Tibial nerve (tissue), 4 donors: ENCODE measurements at places on chromosomes 7 and 10.

DNA sequence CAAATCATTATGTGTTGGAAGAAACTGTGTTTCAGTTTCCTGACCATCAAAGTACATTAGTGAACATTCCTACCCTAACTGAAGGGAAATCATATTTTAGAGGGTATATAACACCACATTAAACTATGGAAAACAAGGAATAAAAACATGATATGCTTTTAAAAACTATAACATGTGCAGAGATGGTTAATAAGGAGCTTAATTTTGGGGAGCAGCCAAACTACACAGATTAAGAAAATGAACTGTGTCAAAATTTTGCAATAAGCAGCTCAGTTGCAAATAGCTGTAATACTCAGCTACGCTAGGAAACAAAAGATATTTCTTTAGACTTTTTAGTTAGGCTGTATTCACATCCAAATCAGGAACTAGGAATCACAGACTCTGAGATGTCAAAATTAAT is 1115.7 kb upstream of the CELF2 start:
- DNase-seq = no peak

- no peak for DNase-seq
These were observed 2.4 kb upstream of the ZNF33B start for GRCh38 chr10:42640610-42641229.

DNA sequence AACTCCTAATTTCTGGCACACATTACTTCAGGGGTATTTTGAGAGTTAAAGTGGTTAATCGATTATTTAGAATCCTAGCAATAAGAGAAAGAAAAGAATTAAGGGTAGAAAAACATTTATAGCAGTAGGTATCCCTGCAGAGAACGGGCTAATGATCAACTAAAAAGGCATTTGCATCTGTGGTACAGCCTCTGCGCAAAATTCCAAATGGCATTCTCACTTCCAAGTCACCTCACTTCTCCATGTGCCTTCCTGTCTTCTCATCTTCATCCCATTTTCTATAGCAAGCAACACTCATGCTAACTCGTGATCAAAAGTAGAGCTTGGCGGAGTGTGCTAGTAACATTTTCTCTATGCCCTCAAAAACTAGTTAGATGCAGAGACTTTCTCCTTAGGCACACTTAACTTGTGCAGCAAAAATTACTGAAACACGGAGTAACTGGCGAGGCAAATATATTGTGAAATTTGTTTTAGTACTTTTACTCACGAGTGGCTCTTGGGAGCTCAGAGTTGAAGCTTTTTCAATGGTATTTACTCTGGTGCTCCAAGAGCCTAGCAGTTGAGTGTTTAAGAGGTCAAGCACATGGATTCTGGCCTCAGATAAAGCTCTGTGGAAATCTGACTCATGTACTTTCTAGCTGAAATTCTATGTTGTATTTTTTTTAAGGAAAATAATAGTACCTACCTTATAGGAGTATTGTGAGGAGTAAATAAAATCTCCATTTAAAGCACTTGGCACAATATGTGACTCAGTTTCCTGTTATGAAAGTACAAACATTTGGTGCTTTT is 65.1 kb downstream of the MET start:
- DNase-seq = no peak

GRCh38 chr7:149728491-149729375 is 44.7 kb downstream of the ZNF467 start:
- DNase-seq = no peak

GRCh38 chr10:2992401-2993198 is 74.7 kb upstream of the PFKP start:
- no peak for DNase-seq

DNA sequence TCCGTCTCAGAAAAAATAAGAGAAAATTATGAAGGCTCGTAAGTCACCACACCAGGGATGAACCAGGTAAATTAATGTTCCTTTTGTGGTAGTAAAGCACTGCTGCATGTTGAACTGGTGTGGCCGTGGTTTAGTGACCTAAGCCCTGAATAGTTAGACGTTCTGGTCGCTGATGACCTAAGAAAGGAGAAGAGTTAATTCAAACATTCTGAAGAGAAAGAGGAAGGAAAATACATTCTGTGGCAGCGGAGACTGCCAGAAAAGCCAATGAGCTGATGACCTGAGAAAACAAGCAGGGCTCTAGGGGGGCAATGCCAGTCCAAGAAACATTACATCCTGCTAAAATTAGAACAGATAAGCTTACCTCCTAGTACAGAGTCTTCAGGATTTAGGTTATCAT is 17.5 kb downstream of the DNAJC9 start:
- DNase-seq = no peak

GRCh38 chr7:102101111-102101551 is 185.5 kb upstream of the SH2B2 start:
- DNase-seq = no peak

DNA sequence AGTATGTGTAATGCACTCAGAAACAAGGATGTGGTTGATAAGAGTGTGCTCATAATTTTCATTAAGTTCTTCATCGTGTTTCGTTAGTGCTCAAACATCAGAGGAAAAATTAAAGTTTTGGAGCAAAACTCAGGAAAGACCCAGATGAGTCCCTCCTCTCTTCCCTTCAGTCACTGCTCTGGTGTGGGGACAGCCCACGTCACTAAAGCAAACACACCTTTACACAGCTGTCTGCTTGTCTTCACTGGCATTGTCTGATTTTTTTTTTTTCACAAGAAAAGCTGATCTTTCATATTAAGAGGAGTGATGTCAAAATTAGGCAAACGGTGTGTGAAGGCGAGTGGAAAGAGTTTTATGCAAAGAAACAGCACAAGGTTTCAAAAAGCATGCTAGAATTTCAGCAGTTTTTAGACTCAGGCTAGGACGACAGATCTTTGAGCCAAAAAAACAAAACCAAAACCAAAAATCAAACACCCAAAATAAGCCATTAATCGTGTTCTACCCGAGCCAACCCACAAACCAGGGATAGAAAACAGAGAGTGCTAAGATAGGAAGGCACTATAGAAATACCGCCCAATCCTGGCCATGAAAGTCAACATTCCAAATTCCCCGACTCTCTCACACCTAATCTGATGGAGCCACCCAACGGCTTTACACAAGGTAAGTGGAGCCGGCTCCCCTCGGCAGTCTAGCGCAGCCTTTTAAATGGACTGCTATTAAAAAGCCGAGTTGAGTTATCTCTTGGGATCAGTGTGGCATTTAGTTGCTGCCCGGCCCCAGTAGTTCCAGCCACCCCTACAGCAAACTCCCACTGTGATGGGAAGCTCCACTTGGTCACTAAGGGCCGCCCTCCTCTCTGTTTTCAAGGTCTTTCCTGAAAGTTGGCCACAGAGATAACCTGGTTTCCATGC is 27.9 kb upstream of the GATA3 start:
- no peak for DNase-seq

DNA sequence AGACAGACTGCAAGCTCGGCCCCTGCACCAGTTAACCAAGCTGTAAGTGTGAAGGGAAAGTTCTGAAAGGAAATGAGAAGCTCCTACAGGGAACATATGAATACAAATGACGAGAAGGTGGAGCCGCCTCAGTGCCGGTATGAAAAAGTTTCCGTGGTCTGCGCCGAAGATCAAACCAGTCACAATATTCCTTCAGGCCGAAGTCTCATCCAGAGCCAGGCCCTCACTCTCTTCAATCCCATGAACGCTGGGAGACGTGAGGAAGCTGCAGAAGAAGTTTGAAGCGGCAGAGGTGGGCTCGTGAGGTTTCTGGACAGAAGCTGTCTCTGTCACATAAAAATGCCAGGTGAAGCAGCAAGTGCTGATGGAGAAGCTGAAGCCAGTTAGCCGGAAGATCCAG is 71.9 kb downstream of the CFAP46 start:
- peak; percentile 2 for DNase-seq

DNA sequence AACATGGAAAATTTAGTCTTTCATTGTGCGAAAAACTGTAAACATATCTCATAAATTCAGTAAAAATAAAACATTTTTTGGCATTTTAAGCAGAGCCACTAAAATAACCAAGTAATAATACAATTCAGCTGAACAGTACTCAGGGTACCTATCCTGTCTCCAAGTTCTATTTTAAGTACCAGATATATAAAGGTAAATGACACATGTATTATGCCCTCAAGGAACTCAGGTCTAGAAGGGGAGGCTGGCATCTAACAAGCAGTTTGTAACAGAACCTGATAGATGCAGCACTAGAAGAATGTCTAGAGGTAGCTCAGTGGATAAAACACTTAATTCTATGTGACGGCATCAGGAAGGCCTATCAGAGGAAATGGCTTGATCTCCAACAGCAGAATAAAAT is 112.2 kb downstream of the CRPPA start:
- no peak for DNase-seq

GRCh38 chr10:80168162-80168511 is 35.6 kb downstream of the PLAC9 start:
- no peak for DNase-seq

- DNase-seq = peak; percentile 66
These were observed 162.9 kb downstream of the GRK5 start for GRCh38 chr10:119370111-119370741.

DNA sequence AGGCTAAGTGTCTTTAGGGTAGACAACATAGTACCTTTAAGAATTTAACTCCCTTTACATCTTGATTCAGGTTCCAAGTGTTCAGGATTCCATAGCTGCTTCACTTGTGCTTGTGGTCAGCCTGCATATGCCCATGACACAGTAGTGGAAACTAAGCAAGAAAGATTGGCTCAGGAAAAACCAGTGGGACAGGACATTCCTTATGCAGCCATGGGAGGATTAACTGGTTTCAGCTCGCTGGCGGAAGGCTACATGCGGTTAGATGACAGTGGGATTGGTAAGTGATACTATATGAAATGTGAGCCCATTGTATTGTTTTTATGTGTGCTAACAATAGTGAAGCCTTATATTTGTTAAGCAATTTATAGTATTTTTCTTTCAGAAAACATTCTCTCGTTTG is 11.3 kb downstream of the FAM221A start:
- no peak for DNase-seq

DNA sequence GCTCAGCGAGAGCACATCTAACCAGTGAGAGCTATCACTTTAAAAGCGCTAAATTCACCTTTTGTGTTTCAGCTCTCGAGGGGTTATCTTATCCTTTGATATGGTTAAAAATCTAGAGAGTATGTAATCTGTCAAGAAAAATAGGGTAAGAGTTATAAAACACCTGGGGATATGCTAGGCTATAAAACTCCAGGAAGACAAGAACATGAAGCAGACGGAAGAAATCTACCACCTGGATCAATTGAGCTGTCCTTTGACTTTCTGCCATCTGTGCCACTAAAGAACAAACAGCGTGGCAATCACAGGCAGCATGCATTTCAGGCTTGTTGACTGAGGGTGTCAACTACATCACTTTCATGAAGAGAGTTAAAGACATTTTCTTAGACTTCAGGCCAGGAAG is 83.1 kb downstream of the ZNF248 start:
- DNase-seq = no peak

DNA sequence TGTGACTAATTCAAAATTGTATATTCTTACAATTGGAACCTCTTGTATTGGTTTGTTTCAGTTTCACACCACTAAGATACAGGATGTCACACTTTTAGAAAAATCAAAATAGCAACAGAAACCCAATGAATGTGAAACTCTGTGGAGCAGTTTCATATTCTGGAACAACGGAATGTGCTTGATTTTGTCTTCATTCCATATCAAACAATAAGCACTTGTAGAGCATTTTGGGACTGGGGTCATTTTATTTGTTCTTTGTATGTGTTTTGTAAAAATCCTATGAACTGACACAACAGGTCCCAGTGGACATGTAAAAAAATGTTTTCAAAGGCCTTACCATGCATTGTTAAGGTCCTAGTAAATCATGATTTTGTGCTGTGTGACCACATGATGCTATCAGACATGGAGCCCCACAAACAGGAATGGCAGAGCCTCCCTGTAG is 123.1 kb downstream of the DKK1 start:
- no peak for DNase-seq

- no peak for DNase-seq
These were observed 109.7 kb downstream of the GNAI1 start for GRCh38 chr7:80244206-80244916.

DNA sequence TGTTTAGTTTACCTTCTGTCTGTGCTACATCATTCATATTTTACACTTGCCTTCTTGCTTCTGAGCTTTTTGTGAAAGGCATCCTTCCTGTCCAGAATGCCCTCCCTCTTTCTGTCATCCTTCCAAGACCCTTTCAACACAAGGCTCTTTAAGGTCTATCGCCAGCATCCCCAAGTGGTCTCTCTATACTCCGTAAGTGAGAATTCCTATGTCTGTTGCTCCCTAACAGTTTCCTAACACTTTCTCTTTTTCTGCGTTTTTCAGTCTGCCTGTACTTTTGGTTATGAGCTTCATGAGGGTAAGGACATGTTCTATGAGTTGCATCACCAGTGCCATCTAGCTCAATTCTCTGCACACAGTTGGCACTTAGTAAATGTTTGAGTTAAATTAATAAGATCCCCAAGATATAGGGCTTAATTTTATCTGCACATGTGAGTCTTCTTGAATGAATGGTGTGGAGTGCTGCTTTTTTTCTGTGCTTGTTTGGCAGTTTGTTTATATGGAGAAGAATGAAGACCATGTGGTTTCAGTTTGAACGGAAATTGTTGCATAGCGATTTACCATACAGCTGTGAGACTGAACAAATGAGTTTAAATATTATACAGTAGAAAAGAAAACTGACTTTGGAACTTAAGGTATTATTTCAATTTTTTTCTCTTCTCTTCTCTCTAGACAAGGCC is 29.4 kb downstream of the RABGEF1 start:
- no peak for DNase-seq

DNA sequence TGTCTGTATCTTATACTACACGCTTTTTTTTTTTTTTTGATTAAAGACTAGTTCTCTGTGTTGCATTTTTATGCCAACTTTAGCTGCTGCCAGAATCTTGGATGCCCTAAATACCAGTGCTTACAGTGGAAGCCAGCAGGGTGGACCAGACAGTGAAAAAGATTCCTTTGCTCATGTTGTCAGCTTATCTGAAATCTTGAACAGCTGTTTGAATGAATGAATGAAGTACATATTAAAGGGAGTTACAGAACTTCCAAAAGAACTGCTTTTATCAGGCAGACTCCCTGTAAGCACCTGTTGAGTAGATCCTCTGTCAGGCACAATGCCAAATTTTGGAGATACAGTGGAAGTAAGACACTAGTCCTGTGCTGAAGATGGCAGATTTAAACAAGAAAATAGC is 184.9 kb downstream of the PPP1R9A start:
- DNase-seq = no peak

DNA sequence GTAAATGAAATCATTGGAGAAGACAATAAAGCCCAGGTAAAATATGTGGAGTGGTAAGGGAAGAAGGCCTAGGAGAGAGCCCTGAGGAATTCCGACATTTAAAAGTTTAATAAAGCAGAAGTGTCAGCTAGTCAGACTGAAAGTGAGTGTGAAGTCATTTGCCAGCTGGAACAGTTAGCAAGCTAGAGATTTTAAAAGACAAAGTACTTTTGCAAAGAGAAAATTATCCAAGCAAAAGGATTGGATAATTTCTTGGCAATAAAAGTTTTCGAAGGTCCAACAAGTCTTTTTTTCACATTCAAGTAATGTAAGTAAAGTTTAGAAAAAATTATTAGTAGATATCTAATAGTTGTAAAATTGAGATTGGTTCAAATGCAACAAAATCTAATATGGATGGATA is 27.1 kb upstream of the SEMA3C start:
- DNase-seq = no peak

GRCh38 chr7:80403686-80404241 is 108.1 kb downstream of the GNAT3 start:
- DNase-seq = no peak
